ENCODE measurements at places on chromosomes 6 and 20.

DNA sequence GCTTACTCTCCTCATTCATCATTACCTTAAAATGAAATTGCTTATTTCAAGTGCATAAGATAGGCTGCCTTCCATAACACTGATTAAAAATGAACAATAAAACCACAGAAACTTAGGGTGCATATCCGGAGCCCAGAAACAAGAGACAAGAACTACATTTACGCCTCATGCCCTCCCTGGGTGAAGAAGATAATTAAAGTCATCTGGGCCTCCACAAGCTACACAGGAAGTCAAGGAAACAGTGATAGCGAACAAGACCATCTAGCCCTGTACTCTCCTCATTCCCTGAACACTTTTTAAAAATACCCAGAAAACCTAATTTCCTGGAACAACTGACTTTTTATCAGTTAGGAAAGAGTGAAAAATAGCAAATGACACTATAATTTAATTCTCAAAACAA lies 6.3 kb downstream of the SOD2 start:
- no peak for DNase-seq

DNA sequence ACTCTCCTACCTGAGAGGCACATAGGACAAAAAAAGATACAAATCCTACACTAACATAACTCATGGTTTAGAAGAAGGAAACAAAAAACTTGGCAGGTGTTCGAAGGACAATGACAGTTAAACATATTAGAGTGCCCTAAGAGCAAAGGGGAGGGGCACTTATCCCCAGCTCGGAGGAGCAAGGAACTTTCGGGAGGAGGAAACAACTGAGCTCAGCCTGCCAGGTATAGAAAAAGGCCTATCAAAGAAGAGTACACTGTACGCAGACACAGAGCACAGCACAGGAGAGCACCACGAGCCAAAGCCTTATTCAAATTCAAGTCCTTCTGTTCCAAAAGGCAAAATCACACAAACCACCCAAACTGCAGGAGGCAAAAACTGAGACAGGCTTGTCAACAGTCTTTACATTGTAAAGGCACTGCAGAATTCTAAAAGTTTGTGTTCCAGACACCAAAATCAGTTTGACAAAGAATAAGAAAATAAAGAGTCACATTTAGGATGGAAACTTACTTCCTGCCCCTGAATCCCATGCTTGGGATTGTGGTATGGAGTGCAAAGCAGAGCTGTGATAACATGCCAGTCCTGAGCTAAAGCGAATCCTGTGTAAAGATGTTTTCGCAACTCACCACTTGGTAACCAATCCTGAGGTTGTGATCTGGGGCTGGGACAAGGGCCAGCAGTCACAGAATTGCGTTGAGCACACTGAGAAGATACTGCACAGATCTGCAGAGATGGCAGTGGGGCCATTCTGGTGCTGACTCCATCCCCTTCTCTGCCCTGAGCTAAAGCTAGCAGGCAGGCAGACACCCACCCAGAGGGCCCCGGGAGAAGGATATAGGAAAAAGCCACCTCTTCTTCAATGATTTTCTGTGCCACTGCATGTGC lies 108.6 kb downstream of the CHD6 start:
- no peak for DNase-seq

DNA sequence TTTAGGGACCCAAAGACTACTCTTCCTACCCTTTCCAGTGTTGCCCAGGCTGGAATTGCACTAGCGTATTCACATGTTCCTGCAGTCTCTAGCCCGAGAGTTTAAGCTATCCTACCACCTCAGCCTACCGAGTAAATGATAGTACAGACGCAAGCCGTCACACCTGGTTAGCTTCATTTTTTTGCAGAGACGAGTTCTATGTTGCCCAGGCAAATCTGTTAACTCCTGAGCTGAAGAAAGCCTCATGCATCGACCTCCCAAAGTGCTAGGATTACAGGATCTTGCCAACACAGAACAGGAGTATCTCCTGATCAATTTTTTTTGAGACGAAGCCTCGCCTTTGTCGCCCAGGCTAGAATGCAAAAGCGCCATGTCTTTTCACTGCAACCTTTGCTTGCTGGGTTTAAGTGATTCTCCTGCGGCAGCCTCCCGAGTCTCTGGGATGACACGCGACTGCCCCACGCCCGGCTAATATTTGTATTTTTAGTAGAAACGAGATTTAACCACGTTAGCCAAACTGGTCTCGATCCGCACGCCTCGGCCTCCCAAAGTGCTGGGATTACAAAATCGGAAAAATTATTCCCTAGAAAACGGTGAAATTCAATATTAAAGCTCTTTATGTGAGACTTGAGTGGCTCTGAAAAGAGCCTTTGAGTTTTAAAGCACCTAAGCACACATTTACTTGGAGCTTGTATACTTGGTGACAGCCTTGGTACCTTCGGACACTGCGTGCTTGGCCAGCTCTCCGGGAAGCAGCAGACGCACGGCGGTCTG lies 128.5 kb downstream of the HFE start:
- no peak for DNase-seq

GRCh38 chr20:19749618-19750071 lies 8.4 kb upstream of the RIN2 start:
- no peak for DNase-seq

DNA sequence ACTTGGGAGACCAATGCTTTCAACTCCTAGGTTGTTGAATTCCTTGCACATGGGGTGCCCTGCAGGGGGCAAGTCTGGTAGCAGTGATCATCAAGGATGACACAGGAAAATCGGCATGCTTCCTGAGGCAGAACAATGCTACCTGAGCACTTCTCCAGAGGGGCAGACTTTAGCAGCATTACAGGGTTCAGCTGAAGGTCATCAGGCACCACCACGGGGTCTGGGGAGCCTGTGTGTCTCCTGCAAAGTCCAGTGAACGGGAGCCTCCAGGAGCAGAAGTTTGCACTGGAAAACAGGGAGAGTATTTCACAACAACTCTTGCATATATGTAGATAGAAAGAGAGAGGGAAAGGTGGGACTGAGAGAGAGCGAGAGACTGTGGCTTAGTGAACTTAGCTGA lies 10.2 kb downstream of the VSX1 start:
- no peak for DNase-seq

DNA sequence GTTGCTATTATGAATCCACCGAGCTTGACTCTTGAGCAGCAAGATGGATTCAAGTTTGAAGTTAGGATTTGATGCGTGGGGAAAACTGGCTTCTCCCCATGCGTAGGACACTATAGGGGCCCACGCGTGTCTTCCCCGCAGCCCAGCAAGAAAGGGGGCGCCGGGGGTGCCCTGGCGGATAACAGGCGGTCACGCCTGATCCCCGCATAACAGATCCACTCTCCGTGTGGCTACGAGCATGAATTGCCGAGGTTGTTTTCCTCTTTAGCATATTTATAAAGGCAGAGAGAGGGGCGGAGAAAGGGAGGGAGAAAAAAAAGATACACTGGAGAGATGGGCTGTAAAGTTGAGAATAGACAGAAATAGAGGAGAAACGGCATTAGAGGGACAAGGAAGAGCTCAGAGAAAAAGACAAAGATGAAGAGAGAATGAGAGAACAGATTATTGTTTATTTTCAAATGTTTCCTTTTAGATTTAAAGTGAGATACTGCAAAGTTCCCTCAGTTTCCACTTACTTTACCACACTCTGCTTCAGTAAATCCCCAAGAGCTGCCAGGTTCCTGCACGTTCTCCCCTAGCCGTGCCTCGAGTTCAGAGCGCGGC lies 32.0 kb downstream of the TFAP2A start:
- DNase-seq = no peak

DNA sequence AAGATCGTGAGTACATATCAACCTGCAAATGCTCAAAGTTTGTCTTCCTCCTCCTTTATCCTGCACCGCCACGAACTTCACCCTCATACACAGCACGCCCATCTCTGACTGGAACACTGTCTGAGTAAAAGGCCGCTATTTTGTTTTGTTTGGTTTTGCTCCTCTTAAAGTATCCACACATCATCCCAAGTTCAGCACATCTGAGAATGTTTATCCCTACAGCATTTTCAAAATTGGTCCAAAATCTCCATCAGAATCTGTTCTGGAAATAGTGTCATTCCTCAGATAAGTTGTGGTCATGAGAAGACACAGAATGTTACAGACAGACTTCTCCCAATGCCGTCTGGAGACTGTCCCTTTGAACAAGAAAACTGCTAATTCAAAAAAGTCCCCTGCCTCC lies 251.6 kb upstream of the ARID1B start:
- DNase-seq = no peak

GRCh38 chr6:36219081-36219480 lies 22.5 kb downstream of the BRPF3 start:
- DNase-seq = no peak

DNA sequence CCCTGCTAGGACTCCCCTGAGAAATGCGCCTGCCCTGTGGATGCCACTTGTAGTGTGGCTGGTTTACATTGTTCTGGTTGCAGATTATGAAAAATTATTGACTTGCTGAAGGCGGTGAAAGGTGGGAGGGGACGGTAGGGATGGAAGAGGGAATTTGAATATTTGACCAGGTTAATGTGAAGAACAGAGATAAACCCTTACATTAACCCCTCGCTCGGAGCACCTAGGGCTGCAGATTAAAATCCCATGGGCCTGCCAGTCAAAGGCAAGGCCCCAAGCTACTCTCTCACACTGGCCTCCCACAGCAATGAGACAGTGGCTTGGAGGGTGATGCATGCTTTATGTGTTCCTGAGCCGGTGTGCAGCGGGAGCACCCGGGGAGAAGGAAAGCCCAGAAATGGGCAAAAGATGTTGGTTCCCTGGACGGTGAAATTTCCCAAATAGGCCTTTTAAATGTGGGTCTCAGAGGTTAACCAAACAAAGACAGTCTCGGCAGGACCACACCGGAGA lies 2.5 kb downstream of the FOXF2 start:
- no peak for DNase-seq

DNA sequence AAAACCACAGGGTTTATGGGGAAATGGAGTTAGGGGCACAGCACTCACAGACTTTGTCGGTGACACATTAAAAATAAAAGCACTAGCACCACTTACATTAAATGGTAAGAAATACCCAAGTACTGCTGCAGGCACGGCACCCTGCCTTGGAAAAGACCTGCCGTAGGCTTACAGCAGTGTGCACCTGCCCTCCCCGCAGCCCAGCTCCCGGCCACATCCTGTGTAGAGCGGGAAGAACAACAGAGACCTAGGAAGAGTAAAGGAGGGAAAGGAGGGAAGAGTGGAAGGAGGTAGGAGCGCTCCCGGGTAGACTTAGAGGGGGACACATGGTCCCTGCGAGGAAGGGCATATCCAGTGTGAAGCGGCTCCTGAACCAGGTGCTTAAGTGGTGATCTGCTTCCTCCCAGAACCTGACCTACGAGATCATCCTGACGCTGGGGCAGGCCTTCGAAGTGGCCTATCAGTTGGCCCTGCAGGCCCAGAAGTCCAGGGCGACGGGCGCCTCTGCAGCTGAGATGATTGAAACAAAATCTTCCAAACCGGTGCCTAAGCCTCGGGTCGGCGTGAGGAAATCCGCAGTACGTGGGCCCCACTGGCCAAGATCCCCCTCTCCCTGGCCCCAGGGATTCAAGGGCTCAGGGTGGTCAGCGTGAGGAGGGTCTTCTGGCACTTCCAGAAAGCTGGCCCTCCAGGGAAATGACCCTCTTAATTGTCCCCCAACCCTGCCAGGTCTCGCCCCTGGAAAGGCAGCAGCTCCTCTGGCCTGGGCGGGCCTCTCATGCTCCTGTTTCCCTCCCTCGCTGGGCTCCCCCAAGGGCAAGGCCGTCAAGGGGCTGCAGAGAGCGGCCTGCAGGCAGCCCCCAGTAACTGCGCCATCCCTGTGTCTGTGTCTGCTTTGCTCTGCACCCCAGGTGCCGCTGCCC lies 55.5 kb downstream of the TCP11 start:
- no peak for DNase-seq

DNA sequence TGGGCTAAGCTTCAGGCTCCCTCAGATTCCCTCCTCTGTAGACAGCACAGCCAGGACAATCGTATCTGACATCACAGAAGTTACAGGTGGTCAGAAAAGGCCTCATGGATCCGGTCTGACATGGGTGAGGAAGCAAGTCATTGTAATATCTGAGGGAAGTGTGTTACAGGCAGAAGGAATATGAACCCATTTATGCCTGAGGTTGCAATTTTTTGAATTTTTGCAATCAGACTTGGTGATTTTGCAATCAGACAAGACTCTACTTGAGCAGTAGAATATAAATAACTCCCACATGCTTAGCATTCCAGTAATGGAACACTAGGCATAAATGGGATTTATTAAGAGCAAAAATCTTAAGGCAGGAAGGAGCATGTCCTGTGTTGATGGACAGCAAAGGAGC lies 52.1 kb downstream of the CBLN4 start:
- DNase-seq = no peak

DNA sequence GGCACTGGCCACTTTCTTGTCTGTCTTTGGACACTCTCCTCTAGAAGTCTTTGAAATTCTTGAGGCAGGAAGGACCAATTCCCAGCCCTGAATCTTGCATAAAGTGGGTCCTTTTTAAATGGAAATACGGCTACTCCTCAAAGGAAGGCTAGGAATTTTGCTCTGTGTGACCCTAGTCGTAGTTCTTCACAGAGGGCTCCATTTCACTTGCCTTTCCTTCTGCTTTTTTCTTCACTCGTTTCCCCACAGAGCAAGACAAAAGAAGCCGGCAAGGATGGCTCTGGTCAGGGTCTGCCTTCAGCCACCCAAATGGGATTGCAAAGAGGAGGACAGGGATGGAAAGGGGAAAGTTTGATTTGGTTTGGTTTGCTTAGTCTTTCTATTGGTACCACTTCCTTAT lies 25.8 kb downstream of the HLA-E start:
- no peak for DNase-seq

GRCh38 chr6:166851426-166851825 lies 104.9 kb downstream of the RNASET2 start:
- DNase-seq = no peak

GRCh38 chr20:60262967-60263603 lies 304.9 kb downstream of the CDH26 start:
- no peak for DNase-seq

- no peak for DNase-seq
Measured at GRCh38 chr20:40868551-40869217, 159.9 kb upstream of the TOP1 start.

GRCh38 chr6:80341330-80341729 lies 234.9 kb downstream of the BCKDHB start:
- no peak for DNase-seq

DNA sequence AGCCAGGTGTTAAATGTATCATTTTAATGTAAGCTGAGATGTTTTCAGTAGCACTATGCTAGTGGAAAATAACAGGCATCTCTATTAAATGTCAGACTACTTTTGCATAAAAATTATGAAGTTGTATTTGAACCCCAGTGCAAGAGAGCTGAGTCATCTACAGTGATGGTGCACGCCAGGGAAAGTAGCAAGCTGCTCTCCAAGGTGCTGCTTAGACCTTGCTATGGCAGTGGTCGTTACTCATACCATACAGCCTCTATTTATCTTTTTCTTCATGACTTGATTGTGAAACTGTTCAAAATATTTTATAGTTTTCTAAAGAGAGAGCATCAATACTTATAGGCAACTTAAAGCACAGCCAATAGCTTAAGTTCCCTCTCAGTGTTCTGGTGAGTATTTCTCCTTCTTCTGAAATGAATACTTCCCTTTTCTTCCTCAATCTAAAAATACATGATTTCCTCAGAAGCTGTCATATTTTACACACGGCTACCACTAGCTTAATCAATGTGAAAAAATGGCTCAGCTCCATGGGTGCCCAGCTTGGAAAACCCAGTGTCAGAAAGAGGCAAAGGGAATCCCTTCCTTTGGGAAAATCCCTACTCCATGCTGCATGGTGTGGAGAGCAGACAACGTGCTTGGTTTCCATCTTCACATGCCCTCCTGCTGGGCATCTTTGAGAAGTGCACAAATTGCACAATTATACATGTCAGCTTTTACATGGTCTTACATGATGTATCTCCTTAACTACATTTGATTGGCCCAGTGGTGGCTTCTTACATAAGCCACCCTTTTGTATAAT lies 105.6 kb downstream of the ELOVL4 start:
- no peak for DNase-seq

Measured in progenitor cell of endocrine pancreas (in vitro differentiated cells).